Stimulated activated naive CD8-positive, alpha-beta T cell treated with anti-CD3 and anti-CD28 coated beads, Interleukin-15, Interleukin-2, amounts not matched to agents 100 U/mL and 50 U/mL, for 24 hours (primary cell): ENCODE measurements at places on chromosomes 1 and 21.
A peak's percentile ranks its signal among the peaks of the same experiment; 100 is the strongest.

DNA sequence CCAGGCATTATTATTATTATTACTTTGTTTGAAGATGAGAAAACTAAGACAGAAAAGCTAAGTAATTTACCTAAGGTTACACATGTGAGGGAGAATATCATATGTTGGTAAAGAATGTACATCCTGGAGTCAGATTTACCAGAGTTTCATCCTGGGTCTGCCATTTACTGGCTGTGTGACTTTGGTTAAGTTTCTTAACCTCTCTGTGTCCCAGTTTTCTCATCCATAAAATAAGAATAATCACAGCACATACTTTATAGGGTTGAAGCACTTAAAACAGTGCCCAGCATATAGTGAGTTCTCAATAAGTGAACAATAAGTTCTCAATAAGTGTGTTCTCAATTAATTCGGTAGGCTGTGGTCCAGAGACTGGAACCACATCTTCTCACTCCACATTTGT, 32.5 kb downstream of the UBE2U start:
- no peak for DNase-seq

- DNase-seq = no peak
Measured at GRCh38 chr1:32768110-32768850, 48.9 kb downstream of the YARS1 start.

DNA sequence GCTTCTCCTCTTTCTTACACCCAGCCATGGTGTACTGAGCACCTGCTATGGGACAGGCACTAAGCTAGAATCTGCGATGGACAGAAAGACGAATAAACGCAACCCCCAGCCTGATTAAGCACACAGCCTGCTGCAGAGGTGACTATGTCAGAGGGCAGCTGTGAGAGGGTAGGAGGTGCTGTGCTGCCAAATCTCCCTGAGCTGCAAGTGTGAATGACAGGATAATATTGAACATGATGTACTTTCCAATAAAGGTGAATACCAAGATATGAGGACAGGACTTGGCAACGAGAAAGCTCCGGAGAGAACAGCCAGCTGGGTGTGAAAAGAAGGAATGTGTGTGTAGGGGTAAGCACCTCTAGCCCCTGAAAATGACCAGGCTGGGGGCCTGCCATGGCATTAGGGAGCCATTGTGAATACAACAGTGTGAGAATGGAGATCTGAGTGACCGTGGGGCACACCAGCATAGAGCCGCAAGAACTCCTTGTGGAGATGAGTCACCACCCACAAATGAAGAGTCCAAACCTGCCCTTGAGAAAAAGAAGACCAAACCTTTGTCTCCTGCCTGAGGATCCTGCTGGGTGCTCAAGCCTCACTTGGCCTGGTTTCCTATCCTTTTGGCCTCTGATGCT, 83.0 kb upstream of the ATF3 start:
- DNase-seq = no peak

GRCh38 chr1:960363-961131, at the start of gene KLHL17:
Gene KLHL17 (plus strand): TSS chr1:960584. CDS start chr1:960694, 110 bp downstream.
- DNase-seq = peak; percentile 90

DNA sequence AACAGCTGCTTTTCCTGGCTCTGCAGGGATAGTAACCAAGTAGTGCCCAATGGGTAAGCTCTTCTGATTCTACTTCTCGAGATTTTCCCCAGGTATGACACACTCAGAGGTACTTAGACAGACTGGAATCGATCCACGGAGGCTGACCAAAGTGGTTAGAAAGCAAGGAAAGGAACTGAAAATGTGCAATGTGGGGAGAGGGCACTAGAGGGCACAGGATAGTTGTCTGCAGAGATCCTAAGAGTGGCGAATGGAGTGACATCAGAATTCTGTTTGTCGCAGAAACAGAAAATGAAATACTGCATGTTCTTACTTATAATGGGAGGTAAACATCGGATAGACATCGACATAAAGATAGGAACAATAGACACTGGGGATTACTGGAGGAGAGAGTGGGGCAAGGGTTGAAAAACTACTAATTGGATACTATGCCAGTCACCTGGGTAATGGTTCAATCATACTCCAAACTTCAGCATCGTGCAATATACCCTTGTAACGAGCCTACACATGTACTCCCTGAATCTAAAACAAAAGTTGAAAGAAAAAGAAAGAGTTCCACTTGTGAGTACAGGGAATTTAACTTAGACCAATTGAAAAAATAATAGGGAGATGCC, 23.3 kb downstream of the CYP2J2 start:
- peak; percentile 10 for DNase-seq

DNA sequence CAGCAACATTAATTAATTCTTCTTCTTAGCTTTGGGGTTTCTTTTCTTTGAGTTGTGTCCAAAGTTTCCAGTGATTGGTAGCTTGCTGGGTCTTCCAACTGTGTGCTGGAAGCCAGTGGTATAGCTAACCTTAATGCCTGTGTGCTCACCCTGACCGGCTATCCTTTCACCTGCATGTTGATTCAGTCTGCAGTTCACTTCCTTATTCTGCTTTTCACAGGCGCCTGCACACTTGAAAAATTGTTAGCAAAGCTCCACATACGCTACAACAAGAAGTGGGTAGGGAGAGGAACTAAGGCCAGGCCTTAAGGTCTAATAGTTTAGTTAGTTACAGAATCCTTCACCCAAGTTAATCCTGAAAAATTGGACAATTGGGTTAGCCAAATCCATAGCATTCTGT, 35.7 kb downstream of the NCF2 start:
- no peak for DNase-seq

GRCh38 chr1:187840557-187840956, 1011.8 kb downstream of the PLA2G4A start:
- no peak for DNase-seq

DNA sequence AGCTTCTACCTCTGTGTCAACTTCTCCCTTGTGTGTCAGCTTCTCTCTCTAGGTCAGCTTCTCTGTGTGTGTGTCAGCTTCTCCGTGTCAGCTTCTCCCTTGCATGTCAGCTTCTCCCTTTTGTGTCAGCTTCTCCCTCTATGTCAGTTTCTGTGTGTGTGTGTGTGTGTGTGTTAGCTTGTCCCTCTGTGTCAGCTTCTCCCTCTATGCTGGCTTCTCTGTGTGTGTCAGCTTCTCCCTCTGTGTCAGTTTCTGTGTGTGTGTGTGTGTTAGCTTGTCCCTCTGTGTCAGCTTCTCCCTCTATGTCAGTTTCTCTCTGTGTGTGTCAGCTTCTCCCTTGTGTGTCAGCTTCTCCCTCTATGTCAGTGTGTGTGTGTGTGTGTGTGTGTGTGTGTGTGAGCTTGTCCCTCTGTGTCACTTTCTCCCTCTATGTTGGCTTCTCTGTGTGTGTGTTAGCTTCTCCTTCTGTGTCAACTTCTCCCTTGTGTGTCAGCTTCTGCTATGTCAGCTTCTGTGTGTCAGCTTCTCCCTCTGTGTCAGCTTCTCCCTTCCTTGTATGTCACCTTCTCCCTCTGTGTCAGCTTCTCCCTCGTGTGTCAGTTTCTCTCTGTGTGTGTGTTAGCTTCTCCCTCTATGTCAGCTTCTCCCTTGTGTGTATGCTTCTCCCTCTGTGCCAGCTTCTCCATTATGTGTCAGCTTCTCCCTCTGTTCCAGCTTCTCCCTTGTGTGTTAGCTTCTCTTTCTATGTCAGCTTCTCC, 6.3 kb upstream of the UBXN10 start:
- no peak for DNase-seq

GRCh38 chr1:220157738-220158137, 63.8 kb downstream of the IARS2 start:
- DNase-seq = no peak

- DNase-seq = no peak
Measured at GRCh38 chr21:34810786-34811185, 142.0 kb downstream of the CLIC6 start.

- DNase-seq = no peak
Measured at GRCh38 chr1:232170909-232171308, 459.0 kb downstream of the SIPA1L2 start.

- no peak for DNase-seq
Measured at GRCh38 chr1:229480495-229480894, 27.6 kb downstream of the NUP133 start.

DNA sequence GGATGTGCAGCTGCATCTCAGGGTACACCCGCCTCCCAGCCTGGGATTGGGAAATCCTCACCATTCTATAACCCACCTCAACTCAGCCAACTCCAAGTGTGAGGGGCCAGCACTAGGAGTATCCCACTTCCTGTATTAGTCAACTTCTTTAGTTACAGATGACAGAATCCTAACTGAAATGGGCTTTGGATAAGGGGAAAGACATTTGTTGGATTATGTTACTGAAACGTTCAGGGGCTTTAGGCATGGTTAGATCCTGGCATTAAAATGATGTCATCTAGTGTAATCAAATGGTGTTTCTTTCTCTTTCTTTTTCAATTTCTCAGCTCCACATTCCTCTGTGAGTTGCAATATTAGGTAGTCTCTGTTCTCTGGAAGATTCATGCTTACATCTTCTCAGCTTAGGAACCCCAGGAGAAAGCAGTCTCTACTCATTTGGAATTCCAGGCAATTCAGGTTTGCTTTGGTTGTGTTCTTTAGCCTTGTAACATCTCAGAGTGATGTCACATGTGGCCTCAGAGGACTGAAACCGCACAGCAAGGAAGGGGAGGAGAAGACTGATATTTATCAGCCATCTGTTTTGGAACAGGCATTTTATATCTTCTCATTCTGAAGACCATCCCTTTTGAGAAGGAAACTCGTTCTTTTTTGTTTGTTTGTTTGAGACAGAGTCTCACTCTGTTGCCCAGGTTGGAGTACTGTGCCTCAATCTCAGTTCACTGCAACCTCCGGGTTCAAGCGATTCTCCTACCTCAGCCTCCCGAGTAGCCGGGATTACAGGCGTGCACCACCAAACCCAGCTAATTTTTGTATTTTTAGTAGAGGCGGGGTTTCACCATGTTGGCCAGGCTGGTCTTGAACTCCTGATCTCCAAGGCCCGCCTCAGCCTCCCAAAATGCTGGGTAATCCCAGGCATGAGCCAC, 18.9 kb upstream of the TMEM54 start:
- DNase-seq = no peak

DNA sequence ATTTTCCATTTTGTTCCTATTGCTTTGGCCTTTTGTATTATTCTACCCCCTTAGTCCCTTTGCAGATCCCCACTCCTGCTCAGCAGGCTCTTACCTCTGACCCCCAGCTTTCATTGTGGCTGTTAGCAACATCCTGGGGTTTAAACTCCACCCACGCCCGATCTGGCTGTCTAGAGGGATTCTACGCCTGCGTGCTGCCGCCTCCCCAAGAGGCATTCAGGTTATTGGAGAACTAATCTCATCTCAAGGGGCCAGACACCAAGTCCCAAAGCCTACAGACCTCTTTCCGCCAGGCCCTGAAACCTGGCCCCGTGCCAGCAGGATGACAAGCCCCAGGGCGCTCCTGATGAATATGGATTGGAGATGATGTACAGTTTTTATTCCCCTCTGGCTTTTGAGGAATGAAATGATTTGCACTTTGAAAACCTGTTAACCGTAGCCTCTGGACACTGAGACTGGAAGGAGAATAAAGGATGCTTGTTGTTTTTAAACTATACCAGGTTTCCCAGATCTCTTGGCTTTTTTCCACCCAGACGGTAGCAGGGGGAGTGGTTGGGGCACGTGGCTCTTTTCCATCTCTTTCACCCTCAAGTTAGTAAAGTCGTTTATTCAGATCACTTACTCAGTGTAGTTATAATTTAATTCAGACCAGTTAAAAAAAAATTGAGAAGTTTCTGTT, 14.5 kb upstream of the IKBKE start:
- DNase-seq = no peak

DNA sequence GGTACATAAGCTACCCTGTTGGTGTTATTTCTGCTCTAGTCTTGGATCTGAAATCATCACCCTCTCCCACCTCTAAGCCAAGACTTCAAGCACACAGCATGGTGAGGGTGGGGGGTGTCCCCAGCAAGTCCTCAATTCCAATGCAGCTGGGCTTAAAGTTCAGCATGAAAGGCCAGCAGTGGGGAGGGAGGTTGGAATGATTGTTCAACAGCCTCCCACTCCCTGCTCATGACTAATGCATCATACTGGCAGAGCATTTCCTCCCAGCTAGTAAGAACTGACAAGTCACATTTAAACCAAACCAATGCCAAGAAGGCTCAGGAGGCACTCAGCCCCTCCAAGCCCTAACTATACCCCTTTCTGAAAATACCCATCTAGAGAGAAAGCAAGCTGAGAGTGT, 50.1 kb downstream of the TIAM1 start:
- DNase-seq = peak; percentile 75

- DNase-seq = no peak
Measured at GRCh38 chr1:205492201-205492667, 12.2 kb upstream of the CDK18 start.

- DNase-seq = no peak
Measured at GRCh38 chr1:218166268-218166945, 118.7 kb upstream of the RRP15 start.

DNA sequence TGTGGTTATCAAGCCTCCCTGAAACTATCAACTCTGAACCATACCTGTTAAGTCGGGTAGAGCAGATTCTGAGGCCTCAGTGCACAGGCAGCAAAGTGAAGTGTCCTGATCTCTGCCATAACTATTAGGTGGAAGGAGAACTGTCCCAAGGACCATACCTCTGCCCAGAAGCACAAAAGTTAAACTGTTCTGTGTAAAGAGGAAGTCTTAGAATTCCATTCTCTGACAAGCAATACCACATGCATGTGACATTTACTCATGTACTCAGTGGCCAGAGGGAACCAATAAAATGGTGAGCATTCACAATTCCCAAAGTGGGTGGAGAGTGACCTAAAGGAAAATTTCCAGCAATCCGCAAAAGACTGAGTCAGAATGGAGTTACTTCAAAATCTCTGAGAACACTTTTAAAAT, 61.0 kb downstream of the TOR3A start:
- no peak for DNase-seq
